Neural crest cell (in vitro differentiated cells): ENCODE measurements at places on chromosomes 1 and 21.
A peak's percentile ranks its signal among the peaks of the same experiment; 100 is the strongest.

- peaks cover 50% of the 10 kb centered on the region for H3K4me1 ChIP-seq
- H3K27ac ChIP-seq = no peak overlapping the region
- H3K27me3 ChIP-seq = no peaks in the 10 kb centered on the region
- no peak for DNase-seq
- H3K4me3 ChIP-seq = no peak overlapping the region
- H3K36me3 ChIP-seq = no peaks in the 10 kb centered on the region
Measured at GRCh38 chr1:17561561-17561985, 22.1 kb downstream of the ARHGEF10L start.

GRCh38 chr21:36075171-36075570 lies 5.3 kb downstream of the CBR1 start:
- peak overlapping the region; percentile 13 for H3K27ac ChIP-seq
- H3K27me3 ChIP-seq = peaks cover 3% of the 10 kb centered on the region
- H3K4me1 ChIP-seq = peaks cover 10% of the 10 kb centered on the region
- DNase-seq = no peak
- H3K36me3 ChIP-seq = no peaks in the 10 kb centered on the region
- H3K4me3 ChIP-seq = no peak overlapping the region

GRCh38 chr21:25881524-25882376 lies 147.0 kb downstream of the GABPA start:
- peaks cover 40% of the 10 kb centered on the region for H3K36me3 ChIP-seq
- no peak overlapping the region for H3K4me3 ChIP-seq
- H3K4me1 ChIP-seq = peaks cover 11% of the 10 kb centered on the region
- peak; percentile 57 for DNase-seq

GRCh38 chr1:159699653-159700052 lies 14.7 kb downstream of the CRP start:
- no peak overlapping the region for H3K27ac ChIP-seq
- H3K4me3 ChIP-seq = no peak overlapping the region
- H3K36me3 ChIP-seq = no peaks in the 10 kb centered on the region
- H3K27me3 ChIP-seq = peaks cover 24% of the 10 kb centered on the region
- no peaks in the 10 kb centered on the region for H3K4me1 ChIP-seq

DNA sequence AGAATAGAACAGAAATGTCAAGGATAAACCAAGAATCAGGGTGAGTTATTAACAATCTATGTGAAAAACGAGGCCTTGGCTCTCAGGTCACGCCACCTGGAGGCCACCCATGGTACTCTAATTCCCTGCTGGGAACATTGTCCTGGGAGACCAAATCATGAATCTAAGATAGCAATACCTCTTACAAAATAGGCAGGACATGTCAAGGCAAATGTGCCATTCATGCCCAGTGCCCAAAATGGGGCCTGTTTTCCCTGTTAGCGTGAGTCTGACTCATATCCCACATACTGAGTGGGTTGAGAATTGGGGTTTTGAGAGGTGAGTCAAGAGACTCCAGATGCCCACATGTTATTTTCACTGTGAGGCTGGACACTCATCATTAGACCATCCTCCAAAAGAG lies 380.8 kb downstream of the HHIPL2 start:
- no peaks in the 10 kb centered on the region for H3K36me3 ChIP-seq
- peaks cover 3% of the 10 kb centered on the region for H3K27me3 ChIP-seq
- no peak overlapping the region for H3K27ac ChIP-seq
- DNase-seq = peak; percentile 5

- H3K4me3 ChIP-seq = no peak overlapping the region
- peaks cover 14% of the 10 kb centered on the region for H3K36me3 ChIP-seq
- H3K4me1 ChIP-seq = peaks cover 7% of the 10 kb centered on the region
- H3K27ac ChIP-seq = no peak overlapping the region
Measured at GRCh38 chr1:156797212-156797871, 19.3 kb downstream of the SH2D2A start.

DNA sequence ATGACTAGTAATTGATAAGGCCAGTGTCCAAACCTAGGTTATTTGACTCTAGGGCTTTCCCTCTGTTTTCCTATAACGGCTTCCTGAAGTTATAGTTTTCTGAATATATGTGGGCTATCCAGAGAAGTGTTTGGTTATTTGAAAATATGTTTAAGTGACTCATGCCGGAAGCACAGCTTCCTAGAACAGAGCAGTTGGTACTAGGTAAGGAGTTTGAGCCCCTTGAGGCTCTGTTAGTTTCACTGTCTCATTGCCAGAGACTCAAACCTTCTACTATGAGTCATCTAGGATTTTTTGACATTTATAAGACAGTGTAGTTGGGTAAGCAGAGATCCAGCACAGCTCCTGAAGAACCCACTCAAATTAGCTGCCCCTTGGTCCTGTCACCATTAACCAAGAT lies 27.1 kb upstream of the LEPR start:
- DNase-seq = no peak
- H3K4me3 ChIP-seq = no peak overlapping the region
- H3K36me3 ChIP-seq = no peaks in the 10 kb centered on the region
- no peaks in the 10 kb centered on the region for H3K27me3 ChIP-seq

DNA sequence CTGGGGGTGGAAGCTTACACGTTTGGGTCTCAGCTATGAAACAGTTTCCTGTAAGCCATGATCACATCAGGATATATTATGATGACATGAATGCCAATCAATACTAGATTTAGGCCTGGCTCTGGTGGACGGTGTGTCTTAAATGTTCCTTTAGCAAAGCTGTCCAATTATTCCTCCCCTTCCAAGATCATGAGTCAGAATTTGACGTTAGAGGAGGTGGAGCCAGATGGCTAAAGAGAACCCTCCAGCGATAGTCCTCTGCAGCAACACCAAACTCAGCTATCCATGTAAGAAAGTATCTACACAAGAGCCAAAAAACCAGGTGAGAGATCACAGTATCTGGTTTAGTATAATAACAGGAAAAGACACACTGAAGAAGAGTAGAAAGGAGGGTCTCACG lies 47.8 kb downstream of the PACC1 start:
- H3K27ac ChIP-seq = no peak overlapping the region
- H3K4me3 ChIP-seq = no peak overlapping the region
- H3K36me3 ChIP-seq = peaks cover 29% of the 10 kb centered on the region
- no peaks in the 10 kb centered on the region for H3K27me3 ChIP-seq
- no peaks in the 10 kb centered on the region for H3K4me1 ChIP-seq
- DNase-seq = no peak

GRCh38 chr1:25616987-25617624 lies 515 bp downstream of the MAN1C1 start:
- no peak overlapping the region for H3K27ac ChIP-seq
- H3K27me3 ChIP-seq = peaks cover 26% of the 10 kb centered on the region
- H3K4me3 ChIP-seq = no peak overlapping the region
- no peak for DNase-seq
- no peaks in the 10 kb centered on the region for H3K36me3 ChIP-seq
- H3K4me1 ChIP-seq = peaks cover 37% of the 10 kb centered on the region

DNA sequence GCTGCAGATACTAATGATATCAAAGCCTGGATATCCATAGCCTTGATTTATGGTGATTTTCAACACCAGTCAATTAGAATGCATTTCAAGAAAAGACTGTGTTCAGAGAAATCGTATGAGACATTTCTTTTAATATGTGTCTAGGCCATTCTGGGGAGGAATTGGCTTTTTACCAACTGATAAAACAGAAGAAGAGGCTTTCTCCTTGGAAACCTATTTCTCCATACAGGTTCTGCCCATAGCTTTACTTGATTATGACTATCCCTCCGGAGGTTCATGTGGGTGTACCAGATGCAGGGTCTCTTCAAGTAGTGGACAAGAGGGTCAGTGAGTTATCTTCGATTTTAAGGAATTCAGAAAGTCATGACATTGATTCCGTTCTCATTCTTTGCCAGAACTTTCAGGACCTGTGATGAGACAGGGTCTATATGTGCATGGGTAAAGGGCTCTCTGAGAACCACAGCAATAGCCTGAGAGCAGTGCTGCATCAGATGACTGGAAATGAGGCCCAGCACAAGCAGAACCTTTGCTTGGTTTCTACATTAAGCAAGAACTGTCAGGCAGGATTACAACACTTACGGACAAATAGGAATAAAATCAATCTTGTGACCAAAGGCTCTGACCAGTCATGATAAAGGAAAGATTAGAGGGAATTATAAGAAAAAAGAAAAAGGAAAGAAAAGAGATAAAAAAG lies 263.7 kb upstream of the SGIP1 start:
- H3K36me3 ChIP-seq = no peaks in the 10 kb centered on the region
- no peak for DNase-seq
- no peaks in the 10 kb centered on the region for H3K27me3 ChIP-seq
- H3K4me3 ChIP-seq = no peak overlapping the region
- peaks cover 55% of the 10 kb centered on the region for H3K4me1 ChIP-seq

DNA sequence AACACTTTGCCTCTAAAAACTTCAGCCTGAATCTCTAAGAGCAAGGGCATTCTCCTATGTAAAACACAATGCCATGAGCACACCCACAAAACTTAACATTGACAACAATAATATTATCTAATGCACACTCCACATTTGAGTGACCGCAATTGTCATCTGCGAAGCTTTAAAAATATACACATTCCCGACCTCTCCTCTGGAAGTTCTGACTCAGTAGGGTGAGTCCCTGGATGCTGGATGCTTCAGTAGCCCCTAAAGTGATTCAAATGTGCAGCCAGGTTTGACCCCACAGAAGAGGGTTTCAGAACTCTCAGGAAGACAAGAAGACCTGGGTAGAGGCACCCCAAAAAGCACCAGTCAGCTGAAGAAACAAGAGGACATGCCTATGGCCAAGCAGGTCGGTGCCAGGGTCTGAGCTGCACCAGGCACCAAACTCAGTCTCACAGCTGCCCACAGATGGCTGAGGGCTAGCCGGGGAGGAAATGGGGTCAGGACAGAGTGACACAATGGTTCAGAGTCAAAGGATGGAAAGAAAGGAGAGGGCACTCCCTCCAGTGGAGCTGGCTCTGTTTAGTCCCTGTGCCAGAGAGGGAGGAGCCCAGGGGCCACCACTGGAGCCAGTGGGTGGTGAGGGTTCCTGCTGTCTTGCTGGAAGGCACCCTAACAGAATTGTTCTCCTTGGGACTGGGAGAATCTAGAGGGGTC lies 17.4 kb downstream of the PIK3C2B start:
- no peaks in the 10 kb centered on the region for H3K27me3 ChIP-seq
- H3K4me3 ChIP-seq = no peak overlapping the region
- peak overlapping the region; percentile 73 for H3K27ac ChIP-seq
- DNase-seq = no peak
- peaks cover 14% of the 10 kb centered on the region for H3K36me3 ChIP-seq
- H3K4me1 ChIP-seq = peaks cover 71% of the 10 kb centered on the region

GRCh38 chr21:38322311-38322950 lies 65.6 kb downstream of the KCNJ15 start:
- peaks cover 12% of the 10 kb centered on the region for H3K4me1 ChIP-seq
- H3K4me3 ChIP-seq = no peak overlapping the region
- no peak overlapping the region for H3K27ac ChIP-seq
- H3K27me3 ChIP-seq = no peaks in the 10 kb centered on the region

DNA sequence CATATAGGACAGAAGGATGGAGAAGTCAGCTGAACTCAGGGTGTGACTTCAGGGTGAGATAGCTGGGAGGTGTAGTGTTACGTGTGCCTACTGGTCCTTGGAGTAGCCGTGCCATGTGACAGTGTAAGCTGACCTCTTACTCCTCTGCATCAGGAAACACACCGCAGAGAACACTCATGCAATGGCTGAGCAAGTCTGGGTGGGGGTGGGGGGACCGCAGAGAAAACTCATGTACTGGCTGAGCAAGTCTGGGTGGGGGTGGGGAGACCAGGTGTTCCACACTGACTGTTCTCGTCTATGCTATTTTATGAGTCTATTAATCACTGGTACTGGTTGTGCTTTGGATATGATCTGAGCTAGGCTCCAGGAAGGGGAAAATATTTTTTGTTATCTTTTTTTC lies 233.1 kb downstream of the PAPPA2 start:
- no peak overlapping the region for H3K4me3 ChIP-seq
- no peak for DNase-seq
- no peaks in the 10 kb centered on the region for H3K36me3 ChIP-seq
- H3K4me1 ChIP-seq = no peaks in the 10 kb centered on the region
- no peaks in the 10 kb centered on the region for H3K27me3 ChIP-seq

GRCh38 chr1:2049718-2050431 lies at the start of gene PRKCZ:
Gene PRKCZ, plus strand, starts transcription at chr1:2050411. Its CDS starts 220 bp downstream, at chr1:2050631.
- no peak within 1 kb of the TSS for H3K27ac ChIP-seq
- no peak for DNase-seq
- peaks cover 10% of the 10 kb centered on the region for H3K4me1 ChIP-seq
- peaks cover 86% of the 10 kb centered on the region for H3K27me3 ChIP-seq

DNA sequence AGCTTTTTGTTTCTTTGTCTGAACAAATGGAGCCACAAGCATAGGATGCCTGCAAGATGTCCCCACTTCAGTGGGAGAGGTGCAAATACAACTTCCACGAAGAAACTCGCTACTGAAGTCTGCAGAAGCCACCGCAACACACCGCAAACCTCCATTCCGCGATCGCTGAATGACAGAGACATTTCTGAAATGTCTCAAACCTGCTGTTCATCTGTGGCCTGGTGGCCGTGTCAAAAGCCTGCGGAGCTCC lies 1.0 kb downstream of the TP53BP2 start:
- peak overlapping the region; percentile 94 for H3K27ac ChIP-seq
- H3K36me3 ChIP-seq = no peaks in the 10 kb centered on the region
- peak; percentile 10 for DNase-seq
- H3K27me3 ChIP-seq = no peaks in the 10 kb centered on the region
- H3K4me1 ChIP-seq = peaks cover 34% of the 10 kb centered on the region
- H3K4me3 ChIP-seq = peak overlapping the region; percentile 99
